Posterior vena cava (tissue), 2 donors: ENCODE measurements at places on chromosomes 5 and 9. TPM values are rescaled to one million over a fixed set of nuclear protein-coding genes. Genes with fewer than 3 reads are reported as not detected.

The FBP2 gene
- total RNA-seq, result not detected

The RAD1 gene
- total RNA-seq, result 18.2 TPM

The ACOT12 gene
- total RNA-seq, result not detected

The NME5 gene
- total RNA-seq, result 2.3 TPM

The SLC36A2 gene
- not detected for total RNA-seq

The GPX3 gene
- total RNA-seq, result 993 TPM

The LCN15 gene
- total RNA-seq, result not detected

The FOXD4L3 gene
- not detected for total RNA-seq

The TICAM2 gene
- total RNA-seq, result 7.9 TPM

The PTPRD gene
- total RNA-seq, result 21.4 TPM
